Psoas muscle (tissue), 8 donors: ENCODE measurements at places on chromosomes 6 and 20.

DNA sequence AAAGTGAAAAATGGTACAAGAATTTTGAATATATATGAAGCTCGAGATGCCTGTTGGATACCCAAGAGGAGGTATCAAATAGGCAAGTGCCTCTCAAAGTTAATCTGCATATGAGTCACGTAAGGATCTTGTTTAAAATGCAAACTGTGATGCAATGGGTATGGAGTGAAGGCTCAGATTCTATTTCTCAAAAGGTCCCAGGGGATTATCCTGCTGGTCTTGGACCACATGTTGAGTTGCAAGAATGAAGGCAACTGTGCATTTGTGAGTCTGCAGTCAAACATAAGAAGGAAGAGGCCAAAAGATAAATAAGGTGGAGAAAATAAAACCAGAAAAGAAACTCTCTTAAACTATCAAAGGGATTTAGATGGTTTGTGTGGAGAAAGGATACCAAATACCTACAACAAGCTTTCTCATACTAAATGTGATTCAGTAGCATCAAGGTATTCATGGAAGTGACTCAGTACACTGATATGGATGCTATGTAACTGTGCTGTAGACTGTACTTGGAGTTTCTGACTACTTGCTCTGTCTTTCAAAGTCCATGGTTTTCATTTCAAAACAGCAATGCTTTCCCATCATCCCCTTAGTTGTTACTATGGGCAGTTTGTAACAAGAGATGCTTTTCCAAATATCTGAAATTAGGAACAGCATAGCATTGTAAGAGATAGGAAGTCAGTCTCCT lies 106.3 kb downstream of the GFRAL start:
- no peak for DNase-seq

- DNase-seq, result no peak
These were observed 384.4 kb downstream of the BMP2 start for GRCh38 chr20:7151676-7152470.

DNA sequence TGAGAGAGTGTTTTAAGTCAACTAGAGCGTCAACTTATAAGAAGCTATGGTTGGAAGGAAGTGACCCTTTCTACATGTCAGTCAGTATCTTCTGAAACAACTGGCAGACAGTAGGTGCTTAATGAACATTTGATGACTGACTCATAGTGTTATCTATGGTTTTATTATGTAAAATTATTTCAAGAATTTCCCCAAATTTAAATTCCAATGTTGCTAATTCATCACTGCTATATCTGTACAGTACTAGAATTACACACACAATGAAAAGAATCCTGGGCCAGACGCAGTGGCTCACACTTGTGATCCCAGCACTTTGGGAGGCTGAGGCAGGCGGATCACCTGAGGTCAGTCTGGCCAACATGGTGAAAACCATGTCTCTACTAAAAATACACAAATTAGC lies 721.4 kb upstream of the FLRT3 start:
- no peak for DNase-seq

DNA sequence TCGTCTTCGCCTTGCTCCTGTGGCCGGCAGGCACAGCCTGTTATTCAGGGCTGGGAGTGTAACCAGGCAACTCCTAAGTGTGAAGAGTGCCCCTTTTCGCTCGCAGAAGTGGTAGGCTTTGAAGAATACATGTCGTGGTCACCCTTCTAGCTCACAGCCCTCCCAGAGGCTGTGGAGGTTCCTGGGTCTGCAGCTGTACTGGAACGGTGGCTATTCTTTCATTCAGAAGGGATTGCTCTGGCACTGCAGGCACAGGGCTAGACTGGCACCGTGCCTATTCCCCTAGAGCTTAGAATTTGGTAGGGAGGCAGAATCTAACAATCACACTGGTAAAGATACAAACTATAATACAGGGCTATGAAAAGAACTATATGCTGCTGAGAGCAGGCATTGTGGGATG lies 1.1 kb upstream of the SRSF12 start:
- DNase-seq, result no peak

- DNase-seq, result no peak
These were observed 33.0 kb downstream of the SLCO4A1 start for GRCh38 chr20:62675156-62675876.
